ENCODE measurements at places on chromosomes 1 and 21.

GRCh38 chr1:26045722-26046245 lies at the start of gene SLC30A2:
TSS of gene SLC30A2 (minus strand) at chr1:26046118. CDS start at chr1:26045896, 222 bp downstream.
- no peak for DNase-seq

DNA sequence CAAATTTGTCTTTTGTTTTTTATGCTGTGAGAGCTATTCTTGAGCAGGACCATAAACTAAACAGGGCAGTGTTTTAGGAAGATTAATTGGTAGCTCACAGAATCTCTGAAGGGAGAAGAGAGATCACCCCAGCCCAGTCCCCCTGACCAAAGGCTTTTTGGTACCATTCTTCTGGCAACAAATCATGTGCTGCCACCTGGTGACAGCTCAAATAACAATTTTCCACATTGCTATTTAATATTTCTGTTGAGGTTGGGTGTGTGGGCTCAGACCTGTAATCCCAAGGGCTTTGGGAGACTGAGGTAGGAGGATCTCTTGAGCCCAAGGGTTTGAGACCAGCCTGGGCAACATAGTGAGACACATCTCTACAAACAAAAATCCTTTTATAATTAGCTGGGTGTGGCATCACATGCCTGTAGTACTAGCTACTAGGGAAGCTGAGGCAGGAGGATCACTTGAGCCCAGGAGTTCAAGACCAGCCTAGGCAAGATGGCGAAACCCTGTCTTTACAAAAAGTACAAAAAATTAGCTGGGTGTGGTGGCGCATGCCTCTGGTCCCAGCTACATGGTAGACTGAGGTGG lies 2.2 kb upstream of the TESK2 start:
- no peak for DNase-seq

GRCh38 chr1:107965110-107965991 lies at the start of gene VAV3:
TSS of gene VAV3 (minus strand) at chr1:107965180. CDS start at chr1:107964869, 311 bp downstream.
- no peak for DNase-seq

GRCh38 chr1:61776091-61776490 lies 33.8 kb downstream of the PATJ start:
- DNase-seq: no peak

- DNase-seq: no peak
These were observed 23.0 kb downstream of the TATDN3 start for GRCh38 chr1:212814537-212815334.

GRCh38 chr1:40877698-40878097 lies 15.5 kb upstream of the CITED4 start:
- DNase-seq: peak; percentile 84

- DNase-seq: no peak
These were observed 200.0 kb downstream of the SLC45A1 start for GRCh38 chr1:8517661-8518489.

- no peak for DNase-seq
These were observed 70.3 kb downstream of the PROX1 start for GRCh38 chr1:214058076-214058475.

GRCh38 chr1:21821385-21822019 lies 9.4 kb downstream of the LDLRAD2 start:
- DNase-seq: no peak

- DNase-seq: no peak
These were observed 34.0 kb upstream of the BEND5 start for GRCh38 chr1:48810740-48811139.

- DNase-seq: no peak
These were observed 15.0 kb upstream of the ITPKB start for GRCh38 chr1:226754097-226754496.

DNA sequence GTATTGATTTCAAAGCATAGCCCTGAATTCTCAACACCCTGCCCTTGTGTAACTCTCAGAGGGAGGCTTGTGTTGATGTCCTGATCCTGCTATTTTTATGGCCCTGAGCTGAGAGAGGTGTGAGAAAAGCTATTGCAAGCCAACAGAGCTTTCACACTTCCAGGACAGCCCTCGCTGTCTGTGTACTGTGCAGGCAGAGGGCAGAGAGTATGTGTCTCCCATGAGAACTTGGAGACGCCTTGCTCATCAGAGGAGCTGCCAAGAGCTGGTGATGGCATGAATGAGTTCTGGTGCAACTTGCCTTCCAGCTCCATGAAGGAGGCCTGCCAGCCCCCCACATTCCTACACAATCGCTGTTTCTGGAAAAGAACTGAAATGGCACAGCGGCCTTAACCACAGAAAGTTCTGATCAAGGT lies 144.1 kb upstream of the AJAP1 start:
- DNase-seq: no peak

DNA sequence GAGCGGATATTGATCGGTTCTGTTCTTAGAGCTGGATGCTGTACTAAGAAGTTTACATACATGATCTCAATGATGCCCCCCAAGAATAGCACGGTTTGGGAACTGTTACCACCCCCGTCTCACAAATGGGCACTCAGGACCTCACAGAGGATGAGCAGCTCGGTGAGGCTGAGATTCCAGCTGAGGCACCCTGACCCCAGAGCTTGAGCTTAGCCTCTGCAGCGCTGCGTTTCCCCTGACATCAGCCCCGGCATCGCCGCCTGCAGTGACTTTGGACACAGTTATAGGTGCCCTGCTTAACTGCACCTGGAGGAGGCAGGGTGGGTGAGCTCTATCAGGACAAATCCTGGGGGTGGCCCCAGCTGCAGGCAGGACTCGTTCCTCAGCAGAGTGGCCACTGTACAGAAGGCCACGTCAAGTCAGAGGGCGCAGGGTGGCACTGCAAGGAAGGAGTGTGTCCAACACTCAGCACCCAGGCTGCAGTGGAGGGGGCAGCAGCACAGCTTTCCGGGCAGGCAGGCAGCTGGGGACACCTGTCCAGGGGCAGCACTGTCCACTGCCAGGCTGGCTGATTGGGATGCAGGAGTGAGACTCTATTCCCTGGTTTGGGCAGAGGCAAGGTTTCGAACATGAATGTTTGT lies 65.8 kb upstream of the ABCG1 start:
- DNase-seq: no peak

DNA sequence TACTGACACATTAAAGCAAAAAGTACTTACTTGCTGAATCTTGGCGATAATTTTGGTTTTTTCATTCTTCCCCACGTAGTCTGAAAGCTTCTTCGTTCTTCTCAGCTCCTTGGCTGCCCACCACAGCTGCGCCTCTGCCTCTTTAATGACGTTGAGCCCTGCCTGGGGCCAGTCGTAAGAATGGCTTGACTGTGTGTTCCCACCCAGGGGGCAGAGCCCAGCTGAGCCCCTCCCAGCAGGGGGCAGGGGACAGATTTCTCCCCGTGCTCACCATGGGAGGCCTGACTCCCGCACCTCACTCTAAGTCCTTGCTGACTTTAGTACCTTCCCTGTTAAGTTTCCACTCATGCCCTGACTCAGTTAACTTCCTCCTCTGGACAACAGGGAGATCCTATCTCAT lies 9.0 kb downstream of the CFAP298 start:
- no peak for DNase-seq

All from Caki2 (cell line).